ENCODE measurements at places on chromosomes 3 and 15.

- DNase-seq, result no peak
Measured at GRCh38 chr3:56389183-56389830, 79.0 kb downstream of the ERC2 start.

- no peak for DNase-seq
Measured at GRCh38 chr3:171184372-171184771, 157.9 kb upstream of the SLC2A2 start.

- no peak for DNase-seq
Measured at GRCh38 chr3:112372396-112372795, 39.4 kb downstream of the CD200 start.

DNA sequence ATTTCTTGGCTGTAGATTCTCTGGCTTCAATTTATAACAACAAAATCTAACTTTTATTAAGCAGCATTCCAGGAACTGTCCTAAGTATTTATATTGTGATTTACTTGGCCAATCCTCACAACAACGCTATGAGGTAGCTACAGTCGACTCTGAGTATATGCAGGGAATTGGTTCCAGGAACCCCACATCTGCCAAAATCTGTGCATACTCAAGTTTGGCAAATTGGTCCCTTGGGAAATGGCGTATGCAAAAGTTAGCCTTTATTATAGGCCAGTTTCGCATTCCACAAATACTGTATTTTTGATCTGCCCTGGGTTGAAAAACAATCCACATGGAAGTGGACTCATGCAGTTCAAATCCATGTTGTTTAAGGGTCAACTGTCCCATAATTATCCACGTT, 53.9 kb downstream of the RAP2B start:
- DNase-seq, result no peak

GRCh38 chr3:52925405-52926313, 28.3 kb upstream of the STIMATE start:
- DNase-seq, result no peak

DNA sequence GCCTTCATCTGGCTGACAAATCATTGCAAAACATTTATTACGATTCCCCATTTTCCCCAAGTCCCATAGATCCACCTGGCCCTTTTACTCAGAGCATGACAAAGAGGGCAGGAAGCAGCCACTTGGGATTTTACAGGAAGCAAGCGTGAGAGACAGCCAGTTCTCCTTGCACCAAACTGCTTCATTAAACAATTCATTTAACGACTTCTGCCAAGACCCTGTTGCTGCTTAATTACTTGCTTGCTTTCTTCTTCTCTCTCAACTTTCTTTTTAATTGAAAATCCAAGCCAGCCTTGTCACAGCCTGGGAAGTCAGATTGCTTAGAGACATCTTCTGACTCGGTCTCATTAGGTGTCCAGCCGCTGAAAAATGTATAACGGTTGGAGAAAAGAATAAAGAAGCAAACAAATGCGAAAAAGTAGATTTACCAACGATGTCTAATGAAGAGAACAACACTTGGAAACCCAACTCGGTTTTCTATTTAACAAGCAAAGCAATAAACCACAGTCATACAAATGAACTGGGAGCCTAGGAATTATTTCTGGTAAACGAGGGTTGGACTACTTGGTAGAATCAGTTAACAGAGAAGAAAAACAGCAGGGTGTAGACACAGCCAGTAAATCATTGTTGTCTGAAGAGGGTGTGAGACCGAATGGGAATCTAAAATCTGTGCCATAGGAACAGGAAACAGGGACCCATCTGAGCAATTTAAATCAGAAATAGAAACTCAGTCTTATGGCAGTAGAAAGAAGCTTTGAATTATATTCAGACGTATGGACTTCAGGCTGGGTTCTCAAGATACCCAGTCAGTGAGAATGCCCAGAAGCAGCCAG, 298.3 kb downstream of the LRRC3B start:
- DNase-seq, result no peak

GRCh38 chr3:102179326-102180177, 255.3 kb upstream of the ZPLD1 start:
- DNase-seq, result no peak

DNA sequence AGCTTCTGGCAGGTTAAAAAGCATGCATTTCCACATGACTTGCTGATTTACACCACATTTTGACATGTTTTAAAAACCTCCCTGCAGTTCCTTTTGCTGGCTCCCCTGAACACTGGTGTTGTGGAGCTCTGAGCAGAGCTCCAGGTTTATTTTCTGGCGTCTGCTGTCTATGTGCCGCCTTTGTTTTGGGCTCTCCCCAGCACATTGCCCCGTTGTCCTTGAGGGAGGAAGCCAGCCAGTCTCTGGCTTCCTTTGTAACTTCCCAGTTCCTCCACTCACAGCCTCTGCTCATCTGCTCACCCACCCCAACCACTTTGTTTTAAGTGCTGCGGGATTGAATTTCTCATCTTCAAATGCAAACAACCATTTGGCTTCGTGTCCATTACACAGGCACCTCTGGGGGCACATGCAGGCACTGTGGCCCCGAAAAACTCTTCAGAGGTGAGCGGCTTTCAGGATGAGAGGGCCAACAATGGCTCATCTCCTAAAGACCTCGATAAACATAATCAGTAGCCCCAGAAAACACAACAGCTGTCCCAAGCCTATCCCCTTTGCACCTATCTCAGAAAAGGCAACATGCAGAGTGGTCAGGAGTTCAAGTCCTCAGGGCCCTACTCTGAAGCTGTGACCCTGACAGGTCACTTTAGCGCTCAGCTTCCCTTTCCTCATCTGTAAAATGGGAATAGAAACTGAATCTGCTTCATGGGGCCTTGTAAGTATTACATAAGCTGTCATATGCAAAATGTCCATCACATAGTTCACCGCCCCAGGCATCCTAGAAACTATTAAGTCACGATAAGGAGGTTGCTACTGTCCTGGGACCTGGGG, 1.3 kb upstream of the MEF2A start:
- peak; percentile 52 for DNase-seq

GRCh38 chr3:149752051-149752787, at the start of gene COMMD2:
Gene COMMD2, minus strand, starts transcription at chr3:149752489. Its CDS starts 45 bp downstream, at chr3:149752444.
- DNase-seq, result peak; percentile 59

- no peak for DNase-seq
Measured at GRCh38 chr3:25472731-25473130, 44.7 kb downstream of the RARB start.

DNA sequence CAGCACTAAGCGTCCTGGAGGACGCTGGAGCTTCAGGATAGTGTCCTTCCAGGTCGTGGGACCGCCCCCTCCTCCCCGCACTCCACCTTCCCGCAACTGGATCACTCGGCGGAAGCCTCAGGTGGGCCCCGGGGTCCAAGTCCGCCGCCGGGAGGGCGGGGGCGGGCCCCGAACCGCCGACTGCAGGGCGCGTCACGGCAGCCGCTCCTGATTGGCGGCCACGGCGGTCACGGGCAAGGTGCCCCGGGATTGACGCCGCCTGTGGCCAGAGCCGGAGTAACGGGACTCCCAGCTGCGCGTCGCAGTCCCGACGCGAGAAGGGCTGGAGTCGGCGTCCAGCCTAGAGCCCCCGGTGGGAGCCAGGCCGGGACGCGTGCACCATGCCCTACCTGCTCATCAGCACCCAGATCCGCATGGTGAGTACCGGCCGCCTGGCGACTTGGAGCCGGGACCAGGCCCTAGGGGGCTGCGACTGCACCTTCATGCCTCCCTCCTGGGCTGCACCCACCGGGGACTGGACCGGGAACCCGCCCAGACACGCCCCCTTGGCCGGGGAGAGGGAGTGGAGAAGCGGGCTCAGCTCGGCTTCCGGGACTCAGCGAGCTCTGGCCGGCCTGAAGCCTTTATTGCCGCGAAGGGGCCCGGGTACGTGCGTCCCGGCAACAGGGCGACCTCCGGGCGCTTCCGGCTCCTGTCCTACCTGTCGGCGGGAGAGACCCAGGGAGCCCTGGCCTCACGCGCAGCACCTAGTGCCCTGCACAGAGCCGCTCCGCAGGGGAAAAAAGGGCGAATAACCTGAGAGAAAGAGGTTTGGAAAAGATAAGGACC, at the start of gene GCHFR:
GCHFR (plus strand) TSS at position 268 of the 828 bp plus-strand sequence; CDS start at position 381, 113 bp downstream.
- DNase-seq, result no peak

DNA sequence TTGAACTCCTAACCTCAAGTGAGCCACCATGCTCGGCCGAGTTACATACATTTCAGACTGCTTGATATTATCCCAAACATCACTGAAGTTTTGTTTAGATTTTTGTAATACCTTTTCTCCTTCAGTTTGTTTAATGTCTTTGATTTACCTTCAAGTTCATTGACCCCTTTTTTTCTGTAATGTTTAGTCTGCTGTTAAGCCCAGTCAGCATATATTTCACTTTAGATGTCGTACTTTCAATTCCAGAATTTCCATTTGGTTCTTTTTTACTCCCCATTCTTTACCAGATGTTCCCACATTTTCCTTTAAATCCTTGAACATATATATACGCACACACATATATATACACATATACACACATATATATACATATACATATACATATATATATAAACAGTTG, 59.1 kb upstream of the CTDSPL2 start:
- no peak for DNase-seq

DNA sequence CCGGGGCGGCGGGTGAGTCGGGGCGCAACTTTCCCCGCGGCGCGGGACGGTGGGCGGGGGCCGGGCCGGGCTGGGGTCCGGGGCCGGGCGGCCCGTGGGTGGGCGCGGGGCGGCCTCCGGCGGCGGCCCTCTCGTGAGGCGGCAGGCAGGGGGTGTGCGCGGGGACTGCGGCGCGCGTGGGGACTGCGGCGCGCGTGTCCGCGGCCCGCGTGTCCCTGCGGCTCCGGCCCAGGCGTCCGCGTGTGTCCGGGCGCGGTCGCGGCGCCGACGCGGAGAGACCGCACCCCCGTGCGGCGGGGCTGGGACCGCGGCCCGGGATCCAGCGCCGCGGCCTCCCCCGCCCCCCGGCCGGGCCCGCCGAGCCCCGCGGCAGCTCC, 349 bp downstream of the PLXNA1 start:
- DNase-seq, result no peak

- DNase-seq, result no peak
Measured at GRCh38 chr15:43276563-43277200, 10.0 kb upstream of the TGM5 start.

- no peak for DNase-seq
Measured at GRCh38 chr3:131091768-131092167, 65.1 kb downstream of the NEK11 start.

DNA sequence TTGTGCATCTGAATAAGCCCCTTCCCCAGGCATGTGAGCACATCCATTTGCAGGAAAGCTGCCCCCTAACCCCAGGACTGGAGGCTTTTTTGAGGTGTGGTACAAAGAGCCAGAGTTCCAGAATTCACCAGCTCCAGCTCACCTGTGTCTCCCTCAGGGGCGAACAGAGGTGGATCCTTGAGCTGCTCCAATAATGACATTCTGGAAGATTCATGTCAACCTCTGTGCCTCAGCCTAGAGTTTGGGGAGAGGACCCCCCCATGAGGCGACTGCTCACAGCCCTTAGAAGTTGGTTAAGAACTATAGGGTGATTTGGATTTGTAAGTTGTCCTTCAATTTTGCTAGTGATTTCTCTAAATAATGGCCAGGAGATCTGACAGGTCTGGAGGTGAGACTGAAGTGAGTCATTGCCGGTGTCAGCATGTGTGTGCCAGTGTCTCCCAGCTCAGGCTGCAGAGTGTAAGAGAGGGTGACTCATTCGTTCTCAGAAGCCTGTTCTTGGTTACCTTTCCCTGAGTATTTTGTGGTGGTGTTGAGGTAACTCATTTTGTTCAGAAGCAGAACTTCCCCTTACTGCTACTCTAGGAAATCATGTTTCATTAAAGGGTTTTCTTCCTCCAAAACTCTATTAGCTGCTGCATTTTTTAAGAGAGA, 136.9 kb upstream of the TOPAZ1 start:
- DNase-seq, result no peak

DNA sequence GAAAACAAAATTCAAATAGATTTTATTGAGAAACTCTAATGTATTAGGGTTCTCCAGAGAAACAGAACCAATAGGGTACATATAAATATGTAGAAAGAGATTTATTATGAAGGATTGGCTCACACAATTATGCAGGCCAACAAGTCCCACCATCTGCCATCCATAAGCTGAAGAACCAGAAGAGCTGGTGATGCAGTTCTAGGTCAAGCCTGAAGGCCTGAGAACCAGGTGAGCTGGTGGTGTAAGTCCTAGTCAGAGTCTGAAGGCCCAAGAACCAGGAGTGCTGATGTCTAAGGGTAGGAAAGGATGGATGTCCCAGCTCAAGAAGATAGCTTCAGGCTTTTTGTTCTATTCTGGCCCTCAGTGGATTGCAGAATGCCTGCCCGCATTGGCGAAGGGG, 2.6 kb upstream of the NFKBIZ start:
- DNase-seq, result no peak

DNA sequence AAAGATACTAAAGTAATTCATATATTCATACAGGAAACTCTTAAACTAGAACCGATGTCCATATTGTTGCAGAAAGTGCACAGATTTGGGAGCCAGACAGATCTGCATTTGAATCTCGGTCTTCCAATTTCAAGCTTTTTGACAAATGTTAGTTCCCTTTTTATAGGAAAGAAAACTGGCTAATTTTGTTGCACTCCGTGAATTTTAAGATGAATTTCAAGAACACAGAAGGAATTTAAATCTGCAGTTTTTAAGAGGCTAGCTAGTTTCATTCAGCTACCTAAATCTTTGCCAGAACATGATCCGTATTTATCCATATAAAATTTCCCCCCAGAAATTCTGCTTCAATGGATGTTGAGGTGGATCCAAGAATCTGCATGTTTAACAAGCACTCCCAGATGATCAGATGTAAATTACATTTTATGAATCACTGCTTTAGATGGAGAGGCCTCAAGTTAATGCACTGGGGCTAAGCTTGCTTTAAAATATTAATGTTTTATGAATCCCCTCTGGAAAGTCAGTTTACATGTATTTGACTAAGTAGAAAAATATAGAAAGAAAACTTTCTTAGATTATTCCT, 1296.3 kb upstream of the CADM2 start:
- no peak for DNase-seq

DNA sequence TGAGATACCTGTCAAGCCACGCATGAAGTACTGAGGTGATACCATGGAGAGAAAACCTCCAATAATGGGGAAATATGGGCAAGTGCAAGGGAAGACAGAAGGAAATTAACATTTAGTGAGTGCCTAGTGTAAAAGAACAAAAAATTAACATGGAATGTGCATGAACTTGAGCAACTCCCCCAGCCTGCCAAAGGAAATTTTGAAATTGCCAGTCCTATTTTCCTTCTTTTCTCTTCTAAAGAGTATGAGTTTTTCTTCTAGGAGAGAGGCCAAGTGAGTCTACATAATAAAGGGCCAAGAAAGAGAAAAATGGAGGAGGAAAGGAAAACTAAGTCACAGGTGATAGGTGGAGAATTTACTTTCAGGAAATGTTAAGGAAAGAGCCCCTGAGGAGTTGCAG, 602.4 kb upstream of the MDFIC2 start:
- no peak for DNase-seq

Data from amygdala (tissue), 56 donors.